Activated naive CD4-positive, alpha-beta T cell treated with Interleukin-2 at 50 U/mL for 16 hours (primary cell): ENCODE measurements at places on chromosomes 5 and 9.

- no peak for DNase-seq
Measured at GRCh38 chr9:71459082-71459481, 309.2 kb downstream of the CEMIP2 start.

DNA sequence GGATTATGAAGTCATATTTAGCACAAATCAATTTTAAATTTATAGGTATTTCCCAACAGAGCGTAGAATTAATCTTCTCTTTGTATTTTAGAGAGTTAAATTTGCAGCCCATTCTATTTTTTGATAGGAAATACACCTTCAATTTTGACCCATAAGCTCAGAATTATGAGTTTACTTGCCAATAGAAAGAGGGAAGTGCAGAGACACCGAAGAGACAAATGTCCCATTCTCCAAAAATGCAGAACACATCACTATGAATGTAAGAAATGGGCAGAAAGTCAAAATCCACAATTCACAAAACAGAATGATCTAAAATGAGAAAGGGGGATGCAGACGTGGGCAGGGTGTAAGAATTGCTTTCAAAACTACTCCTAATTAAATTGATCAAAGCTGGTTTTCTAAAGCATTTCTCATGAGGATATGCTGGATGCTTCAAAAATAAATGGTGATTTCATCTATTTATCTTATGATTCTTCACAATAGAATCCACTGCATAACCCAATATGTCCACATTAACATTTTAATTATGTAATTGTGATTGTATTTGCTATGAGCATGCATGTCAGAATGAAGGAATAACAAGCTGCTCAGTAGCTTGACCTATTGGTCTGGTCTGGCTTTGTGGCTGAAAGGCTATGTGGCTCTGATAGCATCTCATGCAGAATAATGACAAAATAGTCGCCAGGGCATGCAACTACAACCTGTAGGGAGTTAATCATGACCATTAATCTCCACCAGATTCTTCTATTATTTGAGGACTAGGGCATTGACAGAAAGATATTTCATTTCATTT lies 550.1 kb upstream of the CDH18 start:
- DNase-seq, result no peak

- no peak for DNase-seq
Measured at GRCh38 chr9:23733495-23734078, 92.5 kb downstream of the ELAVL2 start.

- DNase-seq, result no peak
Measured at GRCh38 chr5:117713585-117714198, 1139.1 kb upstream of the SEMA6A start.

DNA sequence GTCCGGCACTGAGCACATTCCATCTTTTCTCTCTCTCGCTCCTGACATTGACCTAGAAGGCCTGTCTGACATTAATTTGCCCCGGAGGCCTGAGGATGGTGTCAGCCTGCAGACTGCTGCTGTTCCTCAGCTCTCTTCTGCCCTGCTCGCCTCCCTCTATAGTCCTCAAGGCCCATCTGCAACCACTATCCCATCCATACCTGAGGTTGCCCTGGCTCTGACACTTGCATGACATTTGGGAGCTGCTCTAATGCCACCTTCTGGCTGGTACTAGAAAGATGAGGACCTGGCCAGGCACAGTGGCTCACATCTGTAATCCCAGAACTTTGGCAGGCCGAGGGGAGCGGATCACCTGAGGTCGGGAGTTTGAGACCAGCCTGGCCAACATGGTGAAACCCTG lies 38.6 kb upstream of the GGTA1 start:
- no peak for DNase-seq

DNA sequence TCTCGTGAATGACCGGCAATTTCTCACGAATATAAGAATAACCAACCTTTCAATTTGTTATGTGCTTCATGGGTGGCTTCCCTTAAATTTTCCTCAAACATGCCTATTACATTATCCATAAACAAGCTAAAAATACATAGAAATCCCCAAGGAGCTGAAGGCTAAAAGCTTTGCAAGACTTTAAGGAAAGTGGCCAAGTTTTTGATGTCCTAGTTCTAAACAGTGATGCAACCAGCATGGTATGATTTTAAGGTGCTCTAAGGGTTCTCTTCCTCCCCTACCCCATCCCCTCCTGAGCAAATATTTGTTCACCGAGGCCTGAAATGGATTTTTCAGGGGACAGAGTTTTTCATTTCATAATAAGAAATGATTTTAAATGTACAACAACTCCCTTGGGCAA lies 79.8 kb downstream of the RGS7BP start:
- no peak for DNase-seq

GRCh38 chr9:127183814-127184582 lies 61.6 kb upstream of the ANGPTL2 start:
- DNase-seq, result no peak

DNA sequence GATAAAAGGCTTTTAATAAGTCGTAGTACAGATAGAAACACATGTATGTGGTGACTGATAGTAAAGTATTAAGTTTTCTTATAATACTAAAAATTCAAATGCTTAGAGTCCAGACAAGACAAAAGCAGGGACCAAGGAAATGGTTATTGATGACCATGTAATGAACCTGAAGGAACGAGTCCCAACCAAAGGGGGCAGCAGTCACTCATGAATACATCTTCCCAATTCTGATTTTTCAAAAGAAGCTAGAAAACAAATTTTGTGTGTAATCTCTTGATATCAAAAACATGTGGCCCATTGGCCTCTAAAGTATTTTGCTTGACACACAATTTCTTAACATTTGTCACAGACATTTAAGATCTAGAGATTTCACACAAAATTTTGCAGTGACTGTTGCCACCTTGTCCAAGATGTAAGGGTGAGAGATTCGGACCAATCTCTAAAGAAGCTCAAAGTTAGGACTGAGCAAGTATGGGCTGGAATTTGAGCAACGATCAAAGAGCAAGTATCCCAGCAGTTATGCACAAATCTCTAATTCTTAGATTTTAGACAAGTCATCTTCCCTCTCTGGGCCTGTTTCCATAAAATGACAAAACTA lies 66.8 kb downstream of the ARL15 start:
- peak; percentile 12 for DNase-seq

- no peak for DNase-seq
Measured at GRCh38 chr5:180495292-180495691, 1.1 kb downstream of the CNOT6 start.

- no peak for DNase-seq
Measured at GRCh38 chr5:19903611-19904010, 84.4 kb downstream of the CDH18 start.

DNA sequence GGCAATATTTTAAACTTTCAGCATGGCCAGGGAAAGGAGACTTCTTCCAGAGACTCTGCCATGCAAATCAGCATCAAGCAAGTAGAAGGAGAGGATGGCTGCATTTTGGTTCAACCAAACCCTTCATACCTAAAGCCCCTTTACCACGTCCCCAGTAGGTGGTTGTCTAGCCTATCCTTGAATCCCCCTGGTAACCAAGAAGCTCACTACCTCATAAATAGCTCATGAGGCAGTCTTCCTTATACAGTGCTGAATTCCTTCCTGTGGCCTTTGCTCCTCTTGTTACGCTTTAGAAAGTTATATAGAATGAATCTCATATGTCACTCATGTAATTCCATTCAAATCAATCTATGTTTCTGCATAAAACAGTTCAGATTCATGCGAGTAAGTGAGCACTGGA lies 289.5 kb upstream of the SLC30A5 start:
- DNase-seq, result no peak

DNA sequence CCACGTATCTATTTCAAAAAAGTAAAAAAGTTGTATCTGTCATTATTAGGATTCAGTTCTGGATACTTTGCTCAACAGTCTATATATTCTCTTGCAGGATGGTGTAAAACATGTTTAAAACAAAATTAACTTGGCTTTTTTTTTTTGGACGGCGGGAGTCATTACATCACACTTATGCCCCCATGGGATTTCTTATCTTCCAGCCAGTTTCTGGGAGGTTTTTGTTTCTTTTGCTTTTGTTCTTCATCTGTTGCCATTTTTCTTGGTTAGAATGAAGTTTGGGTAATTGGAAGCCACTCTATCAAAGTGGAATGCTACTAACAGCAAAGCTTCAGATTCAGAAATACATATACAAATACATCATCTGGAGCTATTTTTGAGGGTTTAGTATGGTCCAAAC lies 1.8 kb upstream of the STARD4 start:
- no peak for DNase-seq

- DNase-seq, result no peak
Measured at GRCh38 chr9:16816011-16816410, 54.5 kb downstream of the BNC2 start.

GRCh38 chr5:9441610-9442009 lies 104.3 kb downstream of the SEMA5A start:
- DNase-seq, result no peak

DNA sequence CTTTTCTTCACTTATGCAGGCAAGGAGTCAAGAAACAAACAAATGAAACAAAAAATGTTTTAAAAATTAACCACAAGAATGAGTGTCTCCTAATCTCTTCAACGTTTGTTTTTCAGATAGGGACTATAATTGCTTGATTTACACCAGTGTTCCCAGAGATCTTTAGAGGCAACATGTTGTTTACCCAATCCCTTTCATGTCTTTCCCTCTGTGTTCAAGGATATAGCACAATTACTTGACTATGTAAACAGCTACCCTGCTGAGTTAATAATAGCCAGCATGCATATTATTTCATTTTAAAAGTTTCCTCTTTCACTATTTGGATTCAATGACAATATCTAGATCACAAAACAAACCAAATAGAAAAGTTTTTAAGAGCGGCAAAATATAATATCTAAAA lies 25.1 kb upstream of the SHISAL2B start:
- no peak for DNase-seq

- no peak for DNase-seq
Measured at GRCh38 chr9:133203506-133204075, 5.5 kb downstream of the OBP2B start.

DNA sequence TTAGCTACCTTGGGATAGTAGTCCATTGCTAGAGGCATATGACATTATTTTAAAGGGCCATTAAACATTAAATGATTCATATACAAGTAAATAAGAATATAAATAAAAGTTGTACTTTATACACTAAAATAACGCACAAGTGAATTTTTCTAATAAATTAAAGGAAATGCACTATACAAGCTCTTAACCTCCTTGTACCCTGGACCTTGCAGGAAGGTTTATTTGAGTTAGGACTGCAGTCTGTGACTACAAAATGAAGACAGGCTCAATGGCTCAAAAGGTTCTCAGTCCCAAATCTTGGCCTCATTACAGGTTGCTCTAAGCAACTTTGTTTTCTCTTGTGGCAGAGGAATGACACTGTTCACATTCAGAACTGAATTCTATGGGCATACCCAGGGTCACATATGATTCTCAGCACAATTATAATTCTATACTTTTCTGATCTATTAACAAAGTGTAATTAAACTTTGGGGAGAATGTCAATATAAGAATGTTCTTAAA lies 34.4 kb downstream of the FEM1C start:
- DNase-seq, result no peak

DNA sequence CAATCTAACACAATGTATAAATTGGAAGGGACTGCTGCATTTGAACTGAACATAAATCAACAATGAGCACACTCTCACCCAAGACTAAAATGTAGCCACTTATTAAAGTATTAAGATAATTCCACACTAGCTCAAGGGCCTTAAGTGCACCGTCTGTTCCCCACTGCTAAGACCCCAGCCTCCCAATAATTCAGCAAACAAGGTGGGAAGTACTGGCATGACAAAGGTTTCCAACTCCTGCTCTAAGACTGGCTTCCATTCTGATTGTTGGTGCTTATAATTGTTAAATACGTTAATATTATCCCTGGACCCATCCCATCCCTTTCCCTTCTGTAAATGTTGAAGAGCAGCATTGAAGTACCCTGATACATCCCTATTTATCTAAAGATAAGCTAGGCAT lies 636.7 kb downstream of the NR2F1-AS1 start:
- DNase-seq, result no peak

DNA sequence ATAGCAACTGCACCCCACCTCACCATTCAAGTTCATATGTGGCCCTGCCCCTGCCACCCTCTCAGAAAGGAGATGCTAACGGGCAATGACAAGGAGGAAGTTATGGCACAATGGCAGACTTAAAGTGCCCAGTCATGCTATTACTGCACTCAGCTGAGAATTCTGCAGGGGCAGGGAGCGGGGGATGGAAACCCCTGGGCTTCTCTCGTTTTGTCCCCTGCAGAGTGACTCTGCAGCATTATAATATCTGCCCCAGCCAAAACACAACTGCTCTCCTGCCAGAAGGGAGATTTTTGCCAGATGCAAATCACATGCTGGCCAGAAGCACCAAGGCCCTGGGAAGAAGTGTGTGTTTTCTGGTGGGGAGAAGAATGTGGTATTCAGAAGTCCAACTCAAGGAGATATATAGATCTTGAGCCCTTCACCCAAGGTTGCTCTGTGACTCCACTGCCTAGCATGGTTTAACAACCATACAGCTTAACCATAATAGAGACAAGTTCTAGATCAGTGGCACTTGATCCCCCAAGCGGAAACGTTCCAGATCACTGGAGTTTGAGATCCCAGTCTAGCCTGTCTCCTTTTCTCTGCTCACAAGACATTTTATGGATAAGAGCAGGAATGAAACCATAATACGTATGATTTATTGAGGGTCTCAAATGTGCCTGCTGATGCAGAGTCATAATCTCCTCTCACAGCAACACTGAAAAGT lies 207.0 kb upstream of the MAP3K1 start:
- DNase-seq, result no peak

DNA sequence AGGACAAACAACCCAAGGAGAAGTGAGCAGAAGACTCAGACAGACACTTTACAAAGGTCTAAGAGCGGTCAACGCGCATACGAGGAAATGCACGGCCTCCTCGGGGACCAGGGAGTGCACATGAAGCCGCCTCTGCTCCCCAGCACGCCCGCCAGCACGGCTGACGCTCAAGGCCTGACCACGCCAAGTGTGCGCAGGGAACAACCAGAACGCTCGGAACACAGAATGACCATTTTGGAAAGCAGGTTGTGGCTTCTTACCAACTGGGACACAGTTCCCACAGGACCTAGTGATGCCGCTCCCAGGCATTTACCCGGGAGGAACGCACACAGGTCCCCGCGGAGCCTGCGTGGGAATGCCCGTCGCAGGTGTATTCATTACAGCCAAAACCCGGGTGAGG lies 191.5 kb upstream of the PPP1R26 start:
- no peak for DNase-seq
